ENCODE measurements at places on chromosomes 7 and 10. TPM values are rescaled to one million over a fixed set of nuclear protein-coding genes. Genes with fewer than 3 reads are reported as not detected.

- no peak for DNase-seq
These were observed 137.1 kb downstream of the KAT6B start for GRCh38 chr10:74963549-74963948.

DNA sequence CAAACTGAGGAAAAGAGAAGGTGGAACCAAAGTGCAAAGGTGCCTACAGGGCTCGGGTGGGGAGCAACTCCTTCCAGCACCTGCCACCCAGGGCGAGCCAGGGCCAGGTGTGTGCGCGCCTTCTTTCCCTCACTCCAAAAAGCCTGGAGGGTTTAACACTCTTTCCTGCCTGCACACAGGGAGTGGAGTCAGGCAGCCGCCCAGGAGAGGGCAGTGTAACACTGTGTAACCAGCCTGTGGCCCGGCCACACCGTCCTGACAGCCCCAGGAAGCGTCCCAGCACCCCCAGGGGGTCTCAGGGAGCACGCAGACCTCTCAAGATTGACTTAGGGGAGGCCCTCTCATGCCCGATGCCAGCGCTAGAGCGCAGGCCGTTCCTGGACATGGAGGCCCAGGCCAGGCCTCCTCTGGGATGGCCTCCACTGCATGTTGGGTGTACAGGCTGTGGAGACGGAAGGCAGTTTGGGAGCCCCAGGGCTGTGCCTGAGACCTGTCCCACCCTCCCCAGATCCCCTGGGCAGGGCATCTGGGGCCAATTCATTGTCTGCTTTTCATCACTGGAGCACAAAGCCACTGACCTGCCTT is 13.4 kb downstream of the BRI3 start:
- peak; percentile 57 for DNase-seq

DNA sequence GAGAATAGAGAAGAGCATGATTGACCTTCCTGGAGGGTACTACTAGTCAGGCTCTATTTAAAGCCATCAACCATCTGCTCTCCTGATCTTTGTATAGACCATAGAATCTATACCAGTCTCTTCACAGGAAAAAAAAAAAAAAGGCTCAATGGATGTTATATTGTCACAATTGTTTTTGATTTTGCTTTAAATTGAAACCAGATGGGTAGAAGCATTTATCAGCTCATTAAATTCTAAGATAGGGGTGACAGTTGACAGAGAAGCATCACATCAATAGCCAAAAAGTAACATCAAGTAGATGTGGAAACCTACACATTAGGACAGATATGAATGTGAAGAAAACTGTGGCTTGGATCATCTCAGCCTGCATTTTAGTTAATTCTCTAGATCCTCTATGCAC is 558.9 kb upstream of the MBL2 start:
- no peak for DNase-seq

GRCh38 chr10:109105725-109106124 is 817.6 kb downstream of the XPNPEP1 start:
- no peak for DNase-seq

- DNase-seq = no peak
These were observed 14.9 kb upstream of the ATP6V1F start for GRCh38 chr7:128847721-128848211.

GRCh38 chr7:30705596-30705995 is 23.3 kb upstream of the CRHR2 start:
- DNase-seq = no peak

DNA sequence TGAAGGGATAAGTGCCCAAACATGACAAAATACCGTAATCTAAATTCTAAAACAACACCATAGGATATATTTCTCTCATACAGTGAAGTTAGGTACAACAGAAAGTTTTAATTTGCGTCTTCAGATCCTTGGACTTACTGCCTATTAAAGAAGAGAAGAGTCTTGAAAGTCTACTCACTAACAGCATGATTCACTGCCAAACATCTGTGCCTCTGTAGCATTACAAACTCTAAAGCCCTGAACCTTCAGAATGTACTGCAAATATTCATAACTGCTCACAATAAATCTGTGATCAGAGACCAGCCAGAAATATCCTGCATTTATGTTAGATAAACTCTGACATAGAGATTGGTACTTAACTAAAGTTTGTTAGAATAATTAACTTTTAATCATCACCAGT is 365.3 kb downstream of the PARD3 start:
- DNase-seq = no peak

DNA sequence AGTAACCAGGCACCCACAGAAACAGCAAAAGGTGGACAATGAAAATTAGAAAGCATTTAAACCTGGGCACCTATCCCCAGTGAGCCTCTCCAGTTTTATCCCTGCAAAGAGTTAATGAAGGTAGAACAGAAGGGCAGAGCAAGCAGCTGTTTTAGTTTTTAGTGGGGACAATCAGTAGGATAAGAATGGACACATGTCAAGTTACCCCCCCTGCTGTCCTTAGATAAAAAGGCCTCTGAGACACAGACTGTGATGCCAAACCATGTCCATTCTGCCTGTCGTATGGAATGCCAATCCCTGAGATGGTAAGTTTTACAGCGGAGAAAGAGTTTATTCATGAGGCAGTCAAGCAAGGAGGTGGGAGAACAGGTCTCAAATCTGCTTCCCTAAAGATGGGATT is 162.6 kb upstream of the AGR3 start:
- no peak for DNase-seq

DNA sequence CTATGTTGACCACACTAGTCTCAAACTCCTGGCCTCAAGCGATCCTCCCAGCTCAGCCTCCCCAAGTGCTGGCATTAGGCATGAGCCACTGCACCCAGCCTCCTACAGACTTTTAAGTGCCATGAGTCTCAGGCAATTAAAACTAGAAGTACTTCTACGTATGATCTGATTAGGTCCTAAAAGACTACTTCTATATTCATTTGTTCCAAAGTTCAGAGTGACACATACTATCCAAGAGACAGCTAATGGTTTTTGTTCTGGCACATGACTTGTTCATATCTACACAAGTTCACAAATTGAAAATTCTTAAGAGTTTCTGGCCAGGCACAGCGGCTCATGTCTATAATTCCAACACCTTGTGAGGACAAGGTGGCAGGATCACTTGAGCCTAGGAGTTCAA is 11.7 kb downstream of the ARHGAP19 start:
- no peak for DNase-seq

- no peak for DNase-seq
These were observed 21.7 kb downstream of the LARP4B start for GRCh38 chr10:909831-910230.

GRCh38 chr7:41886901-41887311 is 184.0 kb upstream of the INHBA start:
- DNase-seq = no peak

DNA sequence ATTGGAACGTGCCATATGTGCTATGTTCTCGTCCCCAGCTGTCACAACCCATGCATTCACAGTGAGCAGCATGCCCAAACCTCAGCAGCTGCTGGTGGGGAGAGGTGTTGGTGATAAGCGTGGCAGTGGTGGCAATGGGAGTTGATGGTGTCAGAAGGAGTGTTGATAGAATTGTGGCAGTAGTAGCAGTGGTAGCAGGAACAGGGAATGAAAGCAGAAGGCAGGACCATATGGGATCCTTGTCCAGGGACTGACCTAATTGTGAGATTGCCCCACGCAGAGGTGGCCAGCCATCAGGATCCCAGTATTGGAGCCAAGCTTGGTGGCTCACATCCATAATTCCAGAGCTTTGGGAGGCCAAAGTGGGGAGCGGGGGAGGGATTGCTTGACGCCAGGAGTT is 276.3 kb downstream of the GALNT17 start:
- no peak for DNase-seq

DNA sequence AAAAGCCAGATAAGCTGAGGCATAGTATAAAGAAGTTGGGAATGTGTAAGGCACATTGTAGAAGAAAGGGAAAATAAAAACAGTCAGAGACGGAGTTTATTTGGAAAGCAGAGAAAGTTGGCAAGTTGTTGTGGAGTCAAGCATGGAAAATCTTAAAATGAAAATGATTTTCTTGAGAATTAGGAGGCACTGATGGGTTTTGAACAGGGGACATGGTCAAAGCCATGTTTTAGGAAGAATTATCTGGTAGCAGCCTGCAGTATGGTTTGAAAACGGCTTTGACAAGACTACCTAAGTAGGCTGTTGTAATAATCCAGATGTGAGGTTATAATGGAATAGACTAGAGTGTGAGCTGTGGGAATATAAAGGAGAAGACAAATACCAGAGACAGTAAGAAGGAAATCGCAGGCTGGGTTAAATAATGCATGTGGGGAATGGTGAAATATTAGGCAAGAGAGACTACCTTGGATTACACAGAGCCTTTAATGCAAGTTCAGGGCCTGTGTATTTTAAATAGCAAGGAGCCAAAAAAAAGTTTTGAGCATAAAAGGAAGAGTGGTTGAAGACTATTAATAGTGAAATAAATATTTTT is 130.4 kb upstream of the MEOX2 start:
- no peak for DNase-seq

GRCh38 chr7:134444198-134444960 is 14.5 kb downstream of the AKR1B1 start:
- DNase-seq = peak; percentile 60

- no peak for DNase-seq
These were observed 126.3 kb upstream of the TCERG1L start for GRCh38 chr10:131437556-131438475.

DNA sequence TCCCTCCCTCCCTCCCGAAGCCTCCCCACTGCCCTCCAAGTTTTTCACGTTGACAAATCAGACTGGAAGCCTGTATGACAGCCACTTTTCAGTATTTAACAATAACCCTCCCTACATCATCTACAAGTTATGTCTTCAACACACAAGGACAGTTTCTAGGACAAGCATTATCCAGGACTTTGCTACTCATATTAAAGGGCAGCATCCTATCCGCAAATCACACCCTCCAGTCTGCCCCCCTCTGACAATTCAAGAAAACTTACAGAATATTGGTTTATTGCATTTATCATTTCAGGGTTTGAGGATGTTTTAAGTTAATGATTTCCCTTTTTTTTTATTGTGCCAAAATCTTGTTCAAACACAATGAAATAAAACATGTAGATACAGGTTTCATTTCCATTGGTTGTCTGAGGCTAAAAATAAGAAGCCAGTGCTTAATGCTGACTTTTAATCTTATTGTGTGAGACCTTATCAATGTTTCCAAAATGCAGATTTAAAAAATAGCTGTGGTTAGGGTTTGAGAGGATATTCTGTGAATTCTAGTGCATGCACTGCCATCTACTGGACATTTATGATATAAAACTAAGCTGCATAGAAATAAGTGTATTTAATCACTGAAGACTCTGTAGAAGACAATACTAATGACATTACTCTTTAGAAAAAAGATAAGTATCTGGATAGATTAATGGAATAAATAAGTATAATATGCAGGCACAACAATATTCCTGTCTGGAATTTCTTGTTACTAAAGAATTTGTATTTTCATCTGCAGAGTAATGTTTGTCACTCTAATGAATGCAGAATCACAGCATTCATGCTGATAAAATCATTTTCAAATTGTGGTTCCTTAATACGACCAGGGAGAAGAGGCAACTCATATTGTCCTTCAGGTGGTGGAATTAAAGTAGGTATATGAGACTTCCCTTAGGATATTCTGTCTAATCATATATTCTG is 64.1 kb downstream of the CAV1 start:
- DNase-seq = peak; percentile 70

GRCh38 chr10:62733654-62734293 is 70.7 kb upstream of the ADO start:
- no peak for DNase-seq

DNA sequence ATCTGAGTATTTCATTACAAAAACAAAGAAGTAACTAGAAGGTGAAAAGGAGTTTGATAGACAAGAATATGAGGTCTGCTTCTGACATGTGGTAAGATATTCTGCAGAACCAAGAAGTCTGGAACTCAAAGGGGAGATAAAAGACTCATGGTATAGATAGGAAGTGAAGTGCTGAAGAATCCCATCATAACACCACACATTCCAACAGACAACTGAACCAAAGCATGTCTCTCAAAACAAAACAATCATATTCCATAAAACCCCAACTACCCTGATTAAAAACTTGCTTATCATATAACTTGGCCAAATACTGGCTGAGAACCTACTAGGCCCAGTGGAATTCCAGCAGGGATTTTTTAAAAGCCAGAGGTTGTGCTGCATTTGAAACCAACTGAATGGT is 178.7 kb downstream of the JAZF1 start:
- no peak for DNase-seq

DNA sequence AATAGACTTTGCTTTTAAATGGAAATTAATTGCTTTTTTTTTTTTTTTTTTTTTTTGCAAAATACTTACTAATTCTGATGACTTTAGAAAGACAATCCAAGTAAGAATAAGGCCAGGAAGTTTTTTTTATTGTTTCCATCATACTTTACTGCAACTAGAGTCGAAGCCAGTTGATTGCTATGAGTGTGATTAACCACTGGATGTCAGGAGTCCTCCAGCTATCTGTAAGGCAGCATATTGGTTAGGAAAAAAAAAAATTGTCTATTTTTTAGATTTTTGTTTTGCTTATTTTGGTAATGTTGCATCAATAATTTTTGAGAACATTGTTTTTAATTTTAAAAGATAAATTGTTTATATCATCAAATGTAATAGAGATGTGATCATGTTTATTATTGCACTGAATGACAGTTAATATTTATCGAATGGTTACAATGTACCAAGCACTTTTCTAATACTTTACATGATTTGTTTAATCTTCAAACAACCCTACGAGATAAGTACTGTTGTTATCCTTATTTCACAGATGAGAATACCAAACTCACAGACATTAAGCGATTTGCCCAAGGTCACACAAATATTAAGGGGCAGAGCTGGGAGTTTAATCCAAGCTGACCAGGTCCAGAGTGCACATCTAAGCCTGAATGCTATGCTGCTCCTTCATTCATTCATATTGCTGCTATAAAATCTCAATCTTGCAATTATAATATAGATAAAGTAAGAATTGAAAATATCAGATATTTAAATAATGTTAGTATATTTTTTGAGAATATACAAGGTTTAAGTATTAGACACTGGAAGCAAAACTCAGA is 19.9 kb upstream of the LMOD2 start:
- DNase-seq = peak; percentile 78

The ACSM6 gene
- total RNA-seq = not detected

The SLIT1 gene
- not detected for total RNA-seq

The STEAP1B gene
- 2.2 TPM for total RNA-seq

The SEPTIN14 gene
- total RNA-seq = not detected

The MUC12 gene
- total RNA-seq = not detected

The ASZ1 gene
- not detected for total RNA-seq

The AFAP1L2 gene
- under 0.01 TPM for total RNA-seq

The TMEM196 gene
- total RNA-seq = not detected

The HECTD2 gene
- total RNA-seq = 6.0 TPM

The CRHR2 gene
- total RNA-seq = not detected

The RHOBTB1 gene
- total RNA-seq = 32.1 TPM

Measured in lung microvascular endothelial cell (primary cell).